ENCODE measurements at places on chromosomes 6 and 20.

DNA sequence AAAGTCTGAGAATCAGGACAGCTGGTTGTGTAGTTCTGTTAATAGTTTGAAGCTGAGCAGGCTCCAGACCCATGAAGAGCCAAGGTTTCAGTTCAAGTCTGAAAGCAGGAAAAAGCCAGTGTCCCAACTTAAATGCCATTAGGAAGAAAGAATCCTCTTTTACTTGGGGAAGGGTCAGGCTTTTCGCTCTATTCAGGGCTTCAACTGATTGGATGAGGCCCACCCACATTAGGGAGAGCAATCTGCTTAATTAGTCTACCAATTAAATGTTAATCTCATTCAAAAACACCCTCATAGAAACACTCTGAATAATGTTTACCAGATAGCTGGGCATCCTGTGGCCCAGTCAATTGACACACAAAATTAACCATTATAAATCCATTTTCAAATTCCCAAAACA, 462.2 kb downstream of the EPM2A start:
- no peak for DNase-seq

DNA sequence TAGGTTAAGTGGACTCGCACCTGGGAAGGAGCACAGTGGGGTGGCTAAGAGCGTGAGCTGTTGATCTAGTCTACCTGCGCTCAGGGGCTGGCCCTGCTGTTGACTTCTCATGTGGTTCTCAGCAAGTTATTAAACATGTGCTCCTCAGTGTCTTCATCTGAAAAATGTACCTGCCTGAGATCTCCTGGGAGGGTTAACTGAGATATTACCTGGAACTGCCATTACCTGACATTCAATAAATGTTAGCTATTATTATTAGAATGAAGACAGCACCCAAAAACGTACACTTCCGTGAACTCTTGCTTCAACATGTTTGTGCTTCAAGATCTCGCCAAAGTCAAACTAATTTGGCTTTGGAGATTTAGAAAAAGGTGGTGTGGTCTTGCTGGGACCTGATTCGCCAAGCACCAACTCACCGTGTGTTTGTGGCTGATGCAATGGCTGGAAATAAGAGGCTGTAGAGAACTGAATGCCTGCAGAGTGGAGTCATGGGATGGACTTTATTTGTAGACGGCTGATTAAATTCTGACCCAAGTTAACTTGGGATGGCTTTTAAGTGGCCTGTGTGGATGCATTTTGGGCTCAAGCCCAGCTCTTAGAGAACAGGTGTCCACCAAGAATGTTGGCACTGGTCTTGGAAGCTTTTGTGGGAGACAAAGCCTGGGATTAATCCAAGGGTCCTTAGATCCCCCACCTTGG, 692.9 kb downstream of the QKI start:
- no peak for DNase-seq

GRCh38 chr20:48489046-48489463, 338.7 kb downstream of the PREX1 start:
- DNase-seq: no peak

DNA sequence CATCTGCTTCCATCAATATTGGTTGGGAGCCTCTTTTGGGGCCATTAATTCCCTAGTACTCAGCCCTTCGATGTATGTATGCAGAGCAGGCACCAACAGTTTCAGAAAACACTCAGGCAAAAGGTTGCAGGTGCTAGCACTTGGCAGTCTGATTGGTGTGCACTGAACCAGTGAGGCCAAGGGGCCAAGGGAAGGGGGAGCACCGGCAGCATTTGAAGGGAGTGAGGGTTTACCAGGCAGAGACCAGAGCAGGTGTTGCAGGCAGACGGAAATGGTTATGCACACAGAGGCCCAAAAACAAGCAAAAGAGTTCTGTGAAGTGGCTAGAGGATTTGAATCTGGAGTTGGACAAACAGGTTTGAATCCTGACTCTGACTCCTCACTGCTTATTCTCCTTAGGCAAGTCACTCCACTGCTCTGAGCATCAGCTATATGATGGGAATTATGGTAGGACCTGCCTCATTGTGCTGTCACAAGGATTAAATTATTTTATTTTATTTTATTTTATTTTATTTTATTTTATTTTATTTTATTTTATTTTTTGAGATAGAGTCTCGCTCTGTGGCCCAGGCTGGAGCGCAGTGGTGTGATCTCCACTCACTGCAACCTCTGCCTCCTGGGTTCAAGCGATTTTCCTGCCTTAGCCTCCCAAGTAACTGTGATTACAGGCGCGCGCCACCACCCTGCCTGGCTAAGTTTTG, 58.1 kb upstream of the SHLD1 start:
- no peak for DNase-seq

- DNase-seq: no peak
Measured at GRCh38 chr6:149032599-149033405, 284.7 kb upstream of the TAB2 start.

GRCh38 chr20:33401184-33401920, at the start of gene CDK5RAP1:
Gene CDK5RAP1 (minus strand): TSS chr20:33401519. CDS start chr20:33397064, 4,455 bp downstream.
- peak; percentile 95 for DNase-seq

GRCh38 chr20:297925-298775, 780 bp downstream of the ZCCHC3 start:
- DNase-seq: peak; percentile 78

- DNase-seq: no peak
Measured at GRCh38 chr20:10313215-10313614, 94.6 kb downstream of the SNAP25 start.

DNA sequence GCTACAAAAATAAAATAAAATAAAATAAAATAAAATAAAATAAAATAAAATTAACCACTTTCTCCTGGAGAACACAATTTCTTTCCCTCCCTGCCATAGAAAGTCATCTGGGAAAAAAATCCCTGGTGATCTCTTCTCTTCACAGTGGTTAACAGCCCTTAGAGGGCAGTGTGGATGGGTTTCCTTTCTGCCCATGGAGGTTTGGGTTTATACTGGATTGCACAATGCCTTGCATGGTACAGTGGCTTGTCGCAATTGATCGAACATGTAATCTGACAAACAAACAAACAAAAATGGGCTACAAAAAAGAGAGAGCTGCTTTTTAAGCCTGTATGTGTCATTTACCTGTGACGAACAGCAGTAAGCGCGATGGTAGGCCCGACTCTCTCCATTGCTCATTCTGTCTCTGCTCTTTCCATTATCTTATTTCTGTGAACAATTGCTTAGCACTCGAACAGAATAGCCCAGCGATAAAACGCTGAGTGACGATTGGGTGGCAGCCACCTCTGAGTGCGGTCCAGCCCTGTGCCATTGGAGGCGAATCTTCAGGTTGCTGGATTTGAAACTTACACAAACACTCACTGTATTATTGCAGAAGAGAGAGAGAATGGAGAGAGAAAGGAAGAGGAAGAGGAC, 166.1 kb downstream of the CD83 start:
- DNase-seq: no peak

DNA sequence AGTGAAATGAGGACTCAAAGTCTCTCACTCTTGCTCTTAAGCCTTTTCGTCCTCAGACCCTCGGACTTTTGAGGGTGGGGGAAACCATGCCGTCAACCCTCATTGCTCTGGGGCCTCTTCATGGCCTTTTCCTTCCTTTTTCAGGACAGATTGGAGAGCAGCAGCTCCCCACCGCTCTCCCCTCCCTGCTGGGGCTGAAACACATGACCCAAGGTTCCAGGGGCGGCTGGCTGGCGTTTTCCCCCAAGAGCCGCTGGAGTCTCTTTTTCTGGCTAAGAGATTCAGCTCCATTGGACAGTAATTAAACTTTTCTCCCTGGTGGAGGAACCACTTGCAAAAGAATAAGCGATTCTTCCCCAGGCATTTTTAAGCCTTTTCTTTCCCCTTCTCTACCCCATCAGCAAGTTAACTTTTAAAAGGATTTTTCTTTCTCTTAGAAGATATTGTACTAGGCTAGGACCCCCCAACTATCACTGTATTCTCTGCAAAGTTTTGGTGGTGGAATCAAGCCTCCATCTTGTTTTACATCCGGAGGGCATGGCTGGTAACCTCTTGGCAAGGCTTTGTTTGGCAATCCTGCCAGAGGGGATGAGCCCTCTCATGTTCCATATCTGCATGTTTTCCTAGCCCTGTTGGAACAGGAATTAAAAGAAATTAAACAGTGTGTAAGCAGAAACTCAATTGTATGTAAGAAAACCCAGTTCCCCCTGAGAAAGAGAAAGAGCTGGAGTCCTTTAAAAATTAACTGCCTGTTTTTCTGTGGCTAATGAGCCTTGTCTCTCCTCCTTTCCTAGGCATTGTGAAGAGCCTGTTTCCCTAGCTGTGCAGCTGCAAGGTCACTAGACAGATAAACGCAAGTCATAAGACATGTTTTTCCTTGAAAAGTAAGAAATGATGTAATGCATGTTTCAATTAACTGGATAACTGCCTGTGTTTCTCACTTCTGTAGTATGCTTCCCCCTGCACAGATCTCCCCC, 100.8 kb upstream of the GPR6 start:
- peak; percentile 12 for DNase-seq

DNA sequence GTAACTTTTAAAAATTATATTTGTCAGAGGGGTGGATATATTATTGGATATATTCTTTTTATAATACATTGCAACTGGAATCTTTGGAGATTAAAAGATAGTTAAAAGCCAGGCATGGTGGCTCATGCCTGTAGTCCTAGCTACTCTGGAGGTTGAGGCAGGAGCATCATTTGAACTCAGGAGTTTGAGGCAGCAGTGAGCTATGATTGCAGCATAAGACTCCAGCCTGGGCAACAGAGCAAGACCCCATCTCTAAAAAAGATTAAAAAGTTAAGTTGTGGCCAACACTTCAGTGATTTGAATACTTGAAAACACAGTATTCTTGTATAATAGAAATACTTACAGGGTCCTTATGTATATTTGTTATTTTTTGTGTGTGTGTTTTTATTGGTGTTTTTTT, 15.2 kb downstream of the MAPRE1 start:
- DNase-seq: no peak

DNA sequence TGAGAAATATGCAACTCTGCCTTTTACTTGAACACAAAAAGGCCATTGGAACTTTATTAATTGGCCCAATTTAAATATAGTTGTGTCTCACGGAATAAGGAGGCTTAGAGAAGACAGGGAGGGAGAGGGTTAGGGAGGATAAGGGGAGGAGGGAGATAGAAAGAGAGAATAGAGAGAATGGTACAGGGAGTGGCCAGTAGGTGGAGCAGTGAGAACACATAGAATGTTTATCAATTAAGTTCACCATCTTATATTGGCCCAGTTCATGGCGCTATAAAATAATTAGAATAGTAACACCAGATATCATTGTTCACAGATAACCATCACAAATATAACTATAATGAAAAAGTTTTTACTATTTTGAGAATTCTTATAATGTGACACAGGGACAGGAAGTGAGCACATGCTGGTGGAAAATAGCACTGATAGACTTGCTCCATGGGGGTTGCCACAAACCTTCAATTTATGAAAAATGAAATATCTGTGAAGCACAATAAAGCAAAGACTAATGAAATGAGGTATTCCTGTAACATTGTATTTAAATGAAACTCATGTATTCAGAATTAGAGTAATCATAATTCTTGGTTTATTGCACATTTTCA, 374.1 kb upstream of the MANEA start:
- DNase-seq: peak; percentile 0

DNA sequence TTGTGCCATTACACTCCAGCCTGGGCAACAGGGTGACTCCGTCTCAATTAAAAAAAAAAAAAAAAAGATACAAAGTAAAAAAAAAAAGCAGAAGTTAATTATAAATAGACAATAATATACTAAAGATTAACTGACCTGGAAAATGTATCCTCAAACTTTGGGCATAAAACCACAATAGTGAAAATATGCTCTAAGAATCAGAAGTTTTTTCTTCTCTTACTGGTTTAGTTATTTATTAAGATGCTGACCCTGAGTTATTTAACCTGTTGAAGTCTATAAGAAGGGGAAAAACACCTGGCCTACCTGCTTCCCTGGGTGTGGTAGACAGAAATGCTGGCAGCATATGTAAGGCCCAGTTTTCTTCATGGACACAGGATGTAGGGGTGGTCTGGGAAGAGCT, 133.7 kb upstream of the MLIP start:
- DNase-seq: no peak

GRCh38 chr6:139713900-139714506, 339.6 kb upstream of the CITED2 start:
- peak; percentile 79 for DNase-seq

- DNase-seq: no peak
Measured at GRCh38 chr6:52010806-52011205, 76.6 kb downstream of the PKHD1 start.

DNA sequence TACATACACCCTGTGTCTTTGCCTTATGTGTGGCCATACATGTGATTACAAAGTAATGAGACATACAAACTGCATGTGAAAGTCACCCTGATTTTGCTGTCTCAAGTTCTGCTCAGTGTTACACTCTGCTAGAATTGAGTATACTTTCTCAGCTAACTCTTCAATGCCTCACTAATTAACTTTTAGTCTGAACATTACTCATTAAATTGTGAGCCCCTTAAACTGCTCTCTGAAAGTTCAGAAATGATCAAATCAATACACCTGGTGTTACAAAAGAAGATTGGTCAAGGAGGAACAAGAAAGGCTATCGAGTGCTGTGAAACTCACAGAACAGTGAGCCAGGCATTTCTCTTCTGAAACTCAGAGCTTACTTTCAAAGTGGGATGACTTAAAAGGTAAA, 71.3 kb downstream of the MKKS start:
- DNase-seq: no peak

- no peak for DNase-seq
Measured at GRCh38 chr20:54995553-54995952, 520.2 kb downstream of the DOK5 start.

DNA sequence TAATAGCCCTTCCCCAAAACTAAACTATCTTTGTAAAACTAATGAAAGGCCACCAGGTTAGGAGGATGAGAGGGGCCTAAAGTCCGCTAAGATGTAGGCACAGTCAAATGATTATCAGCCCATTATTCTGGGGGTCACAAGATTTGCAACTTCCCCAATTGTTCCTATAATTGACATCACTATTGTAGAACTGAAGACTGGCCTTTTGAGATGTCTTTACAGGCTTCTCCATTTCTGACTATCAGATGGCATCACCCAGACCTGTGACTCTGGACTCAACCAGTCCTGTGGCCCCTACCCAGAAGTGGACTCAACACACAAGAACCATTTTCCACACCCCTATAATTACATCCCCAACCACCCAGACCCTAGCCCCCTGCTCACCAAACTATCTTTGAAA, 61.5 kb upstream of the MAP7 start:
- no peak for DNase-seq

- no peak for DNase-seq
Measured at GRCh38 chr6:34938268-34938667, 49.2 kb downstream of the ANKS1A start.

DNA sequence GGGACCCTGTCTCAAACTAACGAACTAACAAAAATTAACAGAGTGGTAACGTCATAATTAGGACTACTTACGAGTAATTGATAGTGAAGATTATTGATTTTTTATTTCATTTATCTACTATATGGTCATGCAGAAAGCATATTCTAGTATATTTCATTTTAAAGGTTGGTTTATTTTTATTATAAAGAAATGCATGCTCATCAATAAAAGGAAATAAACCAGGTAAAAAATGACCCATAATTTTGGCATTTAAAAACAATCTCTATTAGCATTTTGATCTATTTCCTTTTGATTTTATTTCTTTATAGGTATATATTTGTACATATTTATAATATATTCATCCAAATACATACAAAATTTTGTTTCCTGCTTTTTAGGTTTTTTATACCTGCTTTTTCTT, 401.4 kb upstream of the ID4 start:
- DNase-seq: no peak

- DNase-seq: no peak
Measured at GRCh38 chr6:106611030-106611429, 18.3 kb downstream of the RTN4IP1 start.

- no peak for DNase-seq
Measured at GRCh38 chr6:132405143-132405915, 4.1 kb upstream of the MOXD1 start.

- peak; percentile 55 for DNase-seq
Measured at GRCh38 chr20:53897884-53898555, 172.4 kb downstream of the BCAS1 start.

- DNase-seq: no peak
Measured at GRCh38 chr6:90896075-90896547, 309.2 kb upstream of the MAP3K7 start.
